ENCODE measurements at places on chromosomes 2 and 18.

GRCh38 chr2:67142741-67143140 lies 254.4 kb upstream of the ETAA1 start:
- no peak for DNase-seq

GRCh38 chr2:197073701-197074433 lies 147.4 kb upstream of the PGAP1 start:
- no peak for DNase-seq

DNA sequence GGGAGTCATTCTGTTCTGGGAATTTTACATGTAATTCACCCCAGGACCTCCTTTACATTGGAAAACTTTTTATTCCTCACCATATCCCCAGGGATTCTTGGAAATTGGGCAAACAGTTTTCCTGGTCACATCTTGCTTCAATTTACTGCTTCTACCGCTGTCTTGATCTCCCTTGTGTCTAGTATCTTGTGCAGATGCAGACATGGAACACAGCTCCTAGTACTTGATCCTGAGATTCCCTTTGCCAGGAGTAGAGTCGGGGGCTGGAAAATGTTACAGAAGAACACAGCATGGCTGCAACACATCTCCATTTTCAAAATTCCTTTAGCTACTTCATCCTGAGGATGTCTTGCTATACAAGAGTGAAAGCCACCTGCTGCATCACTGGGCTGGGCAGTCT lies 472.8 kb downstream of the PLCL1 start:
- DNase-seq: no peak

- peak; percentile 77 for DNase-seq
Measured at GRCh38 chr2:239236808-239237205, 164.0 kb downstream of the HDAC4 start.

- peak; percentile 43 for DNase-seq
Measured at GRCh38 chr2:174395969-174396630, 570 bp downstream of the SCRN3 start.

DNA sequence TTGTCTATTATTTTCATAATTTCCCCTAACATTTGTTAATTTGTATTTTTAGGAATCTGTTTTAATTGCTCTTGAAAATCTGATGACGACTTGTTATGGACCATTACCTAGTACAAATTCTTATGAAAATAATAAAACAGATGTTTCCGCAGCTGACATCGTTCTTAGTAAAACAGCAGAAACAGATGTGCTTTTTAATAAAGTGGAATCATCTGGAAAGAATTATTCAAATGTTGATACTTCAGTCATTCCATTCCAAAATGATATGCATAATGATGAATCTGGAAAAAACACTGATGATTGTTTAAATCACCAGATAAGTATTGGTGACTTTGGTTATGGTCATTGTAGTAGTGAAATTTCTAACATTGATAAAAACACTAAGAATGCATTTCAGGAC lies 69.9 kb downstream of the PMS1 start:
- no peak for DNase-seq

- DNase-seq: no peak
Measured at GRCh38 chr2:162385536-162385935, 41.6 kb downstream of the GCA start.

GRCh38 chr2:10741139-10741538 lies 19.7 kb downstream of the ATP6V1C2 start:
- DNase-seq: peak; percentile 49

DNA sequence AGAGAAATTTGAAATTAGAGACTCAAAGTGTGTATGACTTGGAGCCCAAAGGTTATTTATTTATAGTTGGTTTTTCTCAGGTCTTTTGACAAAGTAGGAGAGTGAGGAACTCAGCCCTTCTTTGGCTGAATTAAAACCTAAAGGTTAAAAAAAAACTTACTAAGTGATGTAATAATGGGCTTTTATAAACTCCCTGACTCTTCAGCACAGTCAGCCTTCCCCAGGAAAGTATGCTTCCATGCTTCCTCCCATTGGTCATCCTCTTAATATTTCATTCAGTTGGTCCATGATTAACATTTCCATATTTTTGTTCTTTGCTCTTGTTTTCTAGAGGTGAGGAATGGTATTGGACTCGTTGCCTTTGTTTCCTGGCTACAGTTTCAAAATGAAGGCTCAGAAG lies 7.2 kb downstream of the ARPC2 start:
- no peak for DNase-seq

DNA sequence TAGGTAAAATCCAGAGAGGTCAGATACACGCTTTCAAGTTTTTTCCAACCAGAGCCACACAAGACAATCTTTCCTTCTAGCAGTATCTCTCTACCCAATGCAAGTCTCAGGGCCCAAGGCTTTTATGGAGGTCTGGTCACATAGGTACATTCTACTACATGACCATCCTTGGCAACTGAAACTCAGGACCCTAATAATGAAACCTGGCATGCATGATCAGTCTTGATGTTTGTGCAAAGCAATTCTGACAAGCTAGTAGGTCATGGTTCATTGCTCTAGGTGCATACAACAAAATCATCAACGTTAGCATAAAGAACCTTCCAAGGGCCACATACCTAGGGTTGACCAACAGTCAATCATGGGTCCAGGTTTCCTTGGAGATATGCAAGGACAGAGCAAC lies 33.2 kb upstream of the CCDC88A start:
- no peak for DNase-seq

DNA sequence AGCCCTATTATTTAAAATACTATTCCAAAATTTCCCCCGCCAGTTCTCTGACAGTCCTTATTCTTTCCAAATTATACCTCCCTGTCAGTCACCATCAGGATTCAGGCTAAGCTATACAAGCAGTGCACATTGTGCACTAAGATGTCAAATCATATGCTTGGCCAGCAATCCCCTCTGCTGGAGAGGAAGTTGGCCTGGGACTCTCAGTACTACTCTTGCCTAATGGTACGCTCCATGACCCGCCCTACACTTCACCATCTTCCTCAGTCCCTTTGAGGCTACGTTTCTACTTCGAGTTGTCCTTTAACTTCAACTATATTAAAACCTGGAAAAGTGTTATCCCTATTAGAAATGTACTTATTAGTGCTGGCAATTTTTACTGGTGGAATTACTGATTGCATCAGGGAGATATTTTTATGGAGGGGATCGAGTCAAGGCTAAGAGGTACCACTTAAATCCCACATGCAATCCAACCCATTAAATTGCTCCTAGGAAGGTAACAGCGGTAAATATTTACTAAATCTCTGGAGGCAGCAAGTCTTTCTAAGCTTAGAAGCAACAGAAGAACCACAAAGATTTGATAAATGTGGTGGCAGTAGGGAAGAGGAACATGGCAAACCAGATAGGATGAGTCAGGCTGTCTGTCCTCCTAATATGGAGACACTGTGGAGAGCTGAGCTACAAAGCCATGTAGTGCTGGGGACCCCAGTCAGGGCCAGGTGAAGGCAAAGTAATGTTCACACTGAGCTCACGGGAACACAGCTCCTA lies 2.7 kb downstream of the USP40 start:
- peak; percentile 75 for DNase-seq

- DNase-seq: peak; percentile 85
Measured at GRCh38 chr2:204325468-204325867, 219.8 kb upstream of the PARD3B start.

GRCh38 chr2:100008956-100009355 lies 133.4 kb downstream of the AFF3 start:
- peak; percentile 8 for DNase-seq

DNA sequence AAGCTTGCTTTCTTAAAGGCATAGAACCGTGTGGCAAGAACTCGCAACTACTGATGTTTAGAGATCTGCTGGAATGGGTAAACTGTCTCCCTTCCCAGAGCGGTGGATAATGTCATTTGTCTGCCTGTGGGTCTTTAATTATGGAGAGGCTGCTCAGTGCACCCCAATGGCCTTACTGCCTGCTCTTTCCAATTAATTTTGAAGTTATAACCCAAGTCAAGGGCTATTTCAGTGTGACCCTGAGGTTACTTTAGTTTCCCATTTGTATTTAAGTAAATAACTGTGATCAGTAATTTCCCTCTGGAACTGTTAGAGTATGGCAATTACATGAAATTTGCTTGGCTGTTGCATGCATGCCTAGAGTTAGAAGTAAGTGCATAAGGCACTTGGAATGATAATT lies 48.9 kb upstream of the LYPD6 start:
- no peak for DNase-seq

DNA sequence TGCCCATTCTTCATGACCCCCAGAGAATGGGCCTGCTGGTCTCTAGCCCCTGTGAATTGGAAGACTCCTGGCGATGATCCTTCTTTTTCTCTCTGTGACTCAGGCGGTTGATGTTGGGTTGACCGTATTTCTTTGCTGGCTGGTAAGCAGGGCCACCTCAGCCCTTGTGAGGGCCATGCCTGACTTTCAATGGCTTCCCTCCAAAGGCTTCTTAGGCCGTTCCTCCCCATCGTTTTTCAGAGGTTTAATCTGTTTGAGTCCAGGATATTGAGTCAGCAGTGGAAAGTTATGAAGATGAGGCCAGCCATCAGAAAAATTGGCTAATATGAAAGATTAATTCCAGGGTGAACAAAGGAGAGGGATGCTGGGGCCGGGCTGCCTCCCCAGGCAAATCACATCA lies 13.6 kb downstream of the HPCAL1 start:
- DNase-seq: no peak

- DNase-seq: no peak
Measured at GRCh38 chr2:173290046-173290445, 64.6 kb upstream of the CDCA7 start.

GRCh38 chr2:148643421-148643820 lies 1.1 kb upstream of the EPC2 start:
- peak; percentile 23 for DNase-seq

DNA sequence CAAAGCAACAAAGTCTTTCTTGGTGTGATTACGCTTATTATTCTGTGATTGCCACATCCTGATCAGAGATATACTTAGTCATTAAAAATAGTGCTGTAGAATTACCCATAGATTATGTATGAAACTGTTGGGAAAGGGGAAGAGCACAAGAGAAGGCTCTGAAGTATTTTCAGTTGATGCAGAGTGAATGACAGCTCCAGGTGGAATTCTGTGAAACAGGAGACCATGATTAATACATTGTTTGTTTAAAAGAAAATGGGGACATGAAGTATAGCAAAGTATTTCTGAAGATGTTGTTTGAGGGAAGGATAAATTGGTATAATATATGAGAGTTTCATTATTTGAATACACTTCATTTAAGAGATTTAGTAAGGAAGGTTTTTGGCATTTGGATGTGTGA lies 307.6 kb upstream of the CDH20 start:
- no peak for DNase-seq

GRCh38 chr2:215262741-215263362 lies 49.0 kb upstream of the ATIC start:
- no peak for DNase-seq

DNA sequence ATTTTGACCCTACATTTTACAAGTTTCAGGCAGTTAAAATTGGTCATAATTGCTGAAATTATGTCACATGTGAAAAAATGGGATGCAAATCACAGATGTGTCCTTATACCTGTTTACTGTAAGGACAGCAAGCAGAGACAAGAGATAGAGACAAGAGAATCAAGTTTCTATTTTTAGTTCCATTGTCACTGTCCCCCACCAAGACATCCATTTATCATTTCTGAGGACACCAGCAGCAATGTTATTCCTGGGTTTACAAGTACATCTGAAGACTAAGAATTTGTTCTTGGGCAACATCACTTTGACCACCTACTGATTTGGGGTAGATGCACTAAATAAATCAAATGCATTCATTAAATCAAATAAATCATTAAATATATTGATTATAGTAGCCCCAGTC lies 1111.7 kb downstream of the DPP10 start:
- no peak for DNase-seq

DNA sequence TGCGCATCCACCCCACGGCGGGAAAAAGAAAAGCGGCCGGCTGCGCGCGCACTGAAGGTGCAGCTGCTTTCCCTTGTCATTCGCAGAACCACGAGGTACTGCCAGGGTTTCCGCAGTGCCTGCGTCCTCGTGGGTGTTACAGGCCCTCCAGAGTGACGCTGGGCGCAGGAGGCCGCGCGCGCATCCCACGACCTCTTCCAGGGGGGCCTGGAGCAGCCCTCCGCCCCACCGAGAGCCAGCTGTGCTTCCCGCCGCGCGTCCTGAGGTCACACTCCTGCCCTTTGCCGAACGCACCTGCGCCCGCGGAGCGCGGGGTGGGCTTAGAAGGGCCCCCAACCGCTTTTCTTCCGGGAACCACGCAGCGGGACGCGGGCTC lies 378 bp upstream of the IAH1 start:
- DNase-seq: no peak

GRCh38 chr2:60469536-60470317 lies 83.7 kb downstream of the BCL11A start:
- DNase-seq: no peak

DNA sequence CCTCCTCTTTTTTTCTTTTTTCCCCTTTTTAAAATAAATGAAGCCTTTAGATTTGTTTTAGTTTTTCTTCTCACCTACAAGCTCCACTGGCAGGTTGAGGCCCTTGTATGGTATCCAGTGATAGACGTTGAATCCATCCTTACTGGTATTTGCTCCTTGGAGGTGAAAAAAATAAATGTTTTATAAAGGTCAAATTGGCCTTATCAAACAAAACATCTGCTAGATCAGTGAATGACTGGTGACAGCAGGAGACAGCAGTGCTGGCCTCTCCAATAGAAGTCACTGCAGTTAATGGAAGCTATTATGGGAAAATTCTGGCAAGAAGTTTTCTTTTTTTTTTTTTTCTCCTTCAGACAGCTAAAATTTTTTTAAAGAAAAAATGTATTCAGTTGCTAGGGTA lies 12.6 kb upstream of the SP9 start:
- DNase-seq: no peak

DNA sequence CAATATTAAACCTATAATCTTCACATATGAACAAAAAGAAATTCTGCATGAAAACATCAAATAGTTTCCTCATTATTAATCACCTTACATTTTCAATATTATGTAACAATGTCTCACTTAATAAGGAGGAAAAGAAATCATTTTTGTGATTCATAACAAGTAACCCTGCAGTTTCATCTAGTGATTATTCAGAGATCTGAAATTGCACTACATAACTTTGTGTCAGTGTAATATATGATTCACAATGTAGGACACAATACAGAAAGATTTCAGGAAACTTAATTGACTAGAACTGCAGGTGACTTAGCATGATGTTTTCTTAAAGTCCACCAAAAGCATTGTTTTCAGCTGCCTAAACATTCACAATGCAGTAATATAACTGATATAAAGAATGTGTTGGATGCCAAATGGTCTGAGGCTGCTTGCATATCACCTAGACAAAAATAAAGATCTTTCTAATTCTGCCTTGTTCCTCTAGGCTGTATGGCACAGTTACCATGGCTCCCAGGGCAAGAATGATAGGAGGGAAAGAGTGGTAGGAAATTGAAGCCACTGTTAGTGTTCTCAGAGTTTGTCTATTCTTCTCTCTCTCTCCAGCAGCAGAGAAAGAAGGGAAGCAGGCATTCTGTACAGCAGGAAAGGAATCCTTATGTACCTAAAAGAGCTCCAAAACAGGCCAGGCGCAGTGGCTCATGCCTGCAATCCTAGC lies 366.6 kb downstream of the FSIP2 start:
- no peak for DNase-seq

All from NB4 (cell line).